Stimulated activated CD4-positive, alpha-beta T cell treated with anti-CD3 and anti-CD28 coated beads, Interleukin-15, amount 100 ng/mL, for 1 hour (primary cell): ENCODE measurements at places on chromosomes 2 and 18.

DNA sequence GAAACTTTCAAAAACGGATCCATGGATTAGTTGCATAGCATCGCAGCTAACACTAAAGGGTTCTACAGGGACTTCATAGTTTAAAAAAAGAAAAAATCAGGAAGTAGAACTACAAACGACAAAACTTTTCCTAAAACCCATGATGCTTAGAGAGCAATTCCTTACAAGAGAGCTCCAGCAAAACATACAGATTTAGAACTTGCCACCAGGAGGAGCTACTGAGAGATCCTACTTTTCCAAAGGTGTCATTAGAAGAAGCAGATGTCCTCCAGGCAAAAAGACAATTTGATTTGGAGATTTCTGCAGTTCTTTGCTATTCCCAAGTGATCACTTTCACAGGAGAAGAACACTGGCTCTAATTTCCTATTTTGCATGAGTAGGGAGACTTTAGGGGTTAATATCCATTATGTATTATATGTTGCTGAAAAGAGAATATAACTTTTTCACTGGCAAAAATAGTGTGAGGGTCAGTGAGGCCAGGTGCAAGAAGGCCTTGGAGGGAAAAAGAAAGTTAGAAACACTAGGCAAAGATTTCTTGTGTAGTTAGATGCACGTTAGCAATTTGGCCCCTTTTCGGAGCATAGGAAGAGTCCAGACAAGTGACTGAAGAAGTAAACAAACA is 436.2 kb downstream of the SUCLG1 start:
- DNase-seq: no peak

DNA sequence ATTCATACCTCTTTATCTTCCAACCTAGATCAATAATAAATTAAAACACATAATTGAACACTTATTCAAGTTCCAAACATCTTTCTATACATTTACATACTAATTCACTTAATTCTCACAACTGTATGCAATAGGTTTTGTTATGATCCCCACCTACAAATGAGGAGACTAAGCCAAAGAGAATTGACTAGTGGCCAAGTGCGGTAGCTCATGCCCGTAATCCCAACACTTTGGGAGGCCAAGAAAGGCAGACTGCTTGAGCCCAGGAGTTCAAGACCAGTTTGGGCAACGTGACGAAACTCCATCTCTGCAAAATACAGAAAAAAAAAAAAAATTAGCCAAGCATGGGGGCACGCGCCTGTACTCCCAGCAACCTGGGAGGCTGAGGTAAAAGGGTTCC is 36.8 kb downstream of the KCNG3 start:
- no peak for DNase-seq

- no peak for DNase-seq
These were observed 56.9 kb upstream of the CCDC141 start for GRCh38 chr2:179106676-179107428.

DNA sequence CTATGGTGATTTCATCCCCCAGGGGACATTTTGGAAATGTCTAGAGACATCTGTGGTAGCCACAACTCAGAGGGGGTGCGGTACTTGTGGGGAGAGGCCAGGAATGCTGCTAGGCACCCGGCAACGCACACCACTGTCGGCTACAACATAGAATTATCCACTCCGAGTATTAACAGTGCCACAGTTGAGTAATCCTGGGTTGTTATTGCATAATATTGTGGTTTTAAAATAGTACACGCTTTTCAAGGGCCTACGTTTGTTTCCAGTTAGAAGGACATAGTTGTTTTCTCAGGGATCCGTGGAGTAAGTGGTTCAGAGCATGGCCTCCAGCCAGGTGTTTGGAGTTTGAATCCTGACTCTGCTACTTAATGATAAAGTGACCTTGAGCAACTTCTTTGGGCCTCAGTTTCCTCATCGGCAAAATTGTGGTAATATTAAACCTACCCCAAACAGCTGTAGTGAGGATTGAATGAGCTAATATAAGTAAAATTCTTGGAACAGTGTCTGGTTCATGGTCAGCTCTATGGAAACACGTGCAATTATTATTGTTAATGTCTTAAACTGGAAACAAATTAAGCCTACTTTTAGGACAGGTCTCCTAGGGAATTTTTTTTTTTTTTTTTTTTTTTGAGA is 24.5 kb downstream of the CYP27A1 start:
- DNase-seq: no peak

DNA sequence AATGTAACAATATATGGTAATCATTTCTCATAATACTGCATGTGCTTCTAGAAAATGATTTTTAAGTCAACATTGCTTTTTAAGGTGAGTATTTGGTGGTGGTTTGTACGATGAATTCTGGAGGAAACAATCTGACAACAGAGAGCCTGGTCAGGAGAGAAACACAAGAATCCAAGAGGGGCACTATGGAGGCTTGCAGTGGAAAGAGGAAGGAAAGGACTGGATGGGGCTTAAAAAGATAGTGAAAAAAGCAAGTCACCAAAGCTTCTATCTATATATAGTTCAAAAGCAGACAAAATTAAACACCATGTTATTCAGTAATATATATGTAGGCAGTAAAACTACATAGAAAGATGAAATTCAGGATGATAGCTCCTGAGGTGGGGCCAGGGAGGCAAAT is 109.4 kb upstream of the SERTAD2 start:
- no peak for DNase-seq

DNA sequence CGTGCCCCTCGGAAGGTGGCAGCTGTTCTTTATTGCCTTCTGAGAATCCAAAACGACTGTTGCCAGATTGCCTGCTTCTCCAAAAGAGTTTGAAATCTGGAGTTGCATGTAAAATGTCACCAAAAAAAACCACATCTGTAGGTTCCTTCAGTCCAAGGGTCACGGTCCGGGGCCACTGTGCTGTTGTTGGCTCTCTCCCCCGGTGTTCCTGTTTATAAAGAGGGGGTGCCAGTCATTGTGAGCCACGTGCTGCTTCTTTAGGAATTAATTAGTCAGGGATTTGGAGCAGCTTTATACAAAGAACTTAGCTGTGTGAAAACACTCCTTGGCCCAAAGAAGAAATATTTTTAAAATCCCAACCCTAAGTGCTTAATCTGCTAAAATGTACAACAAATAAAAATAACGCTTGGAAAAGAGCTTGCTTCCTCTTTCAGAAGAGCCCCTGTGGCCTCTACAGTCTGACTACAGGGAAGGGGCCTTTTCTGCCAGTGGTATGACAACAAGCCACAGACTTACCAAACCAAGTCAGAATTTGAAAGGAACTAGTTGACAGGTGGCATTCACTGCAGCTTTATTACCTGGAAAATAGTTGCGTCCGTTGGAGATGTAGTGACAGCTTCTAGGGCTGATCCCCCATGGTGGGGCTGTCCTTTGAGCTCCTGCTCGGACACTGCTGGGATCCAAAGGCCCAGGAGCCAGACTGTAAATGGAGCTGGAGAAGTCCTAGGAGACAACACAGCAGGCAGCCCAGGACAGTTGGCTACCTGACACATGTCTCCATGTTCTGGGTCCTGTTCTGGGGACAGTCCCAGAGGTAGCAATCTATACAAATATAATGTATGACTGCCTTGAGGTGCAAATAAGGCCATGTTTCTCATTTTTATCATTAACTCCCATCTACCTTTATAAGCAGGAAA is 84.5 kb upstream of the SLC1A4 start:
- no peak for DNase-seq

- no peak for DNase-seq
These were observed 7.8 kb upstream of the CENPA start for GRCh38 chr2:26778098-26778497.

DNA sequence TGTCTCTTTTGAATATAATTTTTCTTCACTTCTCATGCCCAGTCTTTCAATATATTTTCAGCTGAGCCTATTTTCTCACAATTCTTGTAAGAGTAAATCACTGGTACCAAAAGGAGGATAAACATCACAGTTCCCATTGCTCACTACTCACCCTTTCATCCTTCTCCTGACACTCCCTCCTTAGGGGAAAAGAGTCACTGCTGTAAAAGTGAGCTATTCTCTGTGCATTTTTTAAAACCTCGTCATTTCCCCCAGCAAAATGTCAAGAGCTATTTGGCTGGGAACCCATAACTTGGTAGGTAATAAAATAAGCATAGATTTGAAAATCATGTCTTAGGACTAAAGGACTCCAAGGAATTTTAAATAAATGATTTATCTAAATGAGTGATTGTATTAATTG is 340.1 kb upstream of the GYPC start:
- no peak for DNase-seq
